ENCODE measurements at places on chromosomes 5 and 9.
A peak's percentile ranks its signal among the peaks of the same experiment; 100 is the strongest.

GRCh38 chr9:135049460-135049859, 38.0 kb upstream of the OLFM1 start:
- no peaks in the 10 kb centered on the region for H3K27me3 ChIP-seq
- no peak for DNase-seq
- no peak overlapping the region for H3K27ac ChIP-seq
- H3K4me1 ChIP-seq, result no peaks in the 10 kb centered on the region

DNA sequence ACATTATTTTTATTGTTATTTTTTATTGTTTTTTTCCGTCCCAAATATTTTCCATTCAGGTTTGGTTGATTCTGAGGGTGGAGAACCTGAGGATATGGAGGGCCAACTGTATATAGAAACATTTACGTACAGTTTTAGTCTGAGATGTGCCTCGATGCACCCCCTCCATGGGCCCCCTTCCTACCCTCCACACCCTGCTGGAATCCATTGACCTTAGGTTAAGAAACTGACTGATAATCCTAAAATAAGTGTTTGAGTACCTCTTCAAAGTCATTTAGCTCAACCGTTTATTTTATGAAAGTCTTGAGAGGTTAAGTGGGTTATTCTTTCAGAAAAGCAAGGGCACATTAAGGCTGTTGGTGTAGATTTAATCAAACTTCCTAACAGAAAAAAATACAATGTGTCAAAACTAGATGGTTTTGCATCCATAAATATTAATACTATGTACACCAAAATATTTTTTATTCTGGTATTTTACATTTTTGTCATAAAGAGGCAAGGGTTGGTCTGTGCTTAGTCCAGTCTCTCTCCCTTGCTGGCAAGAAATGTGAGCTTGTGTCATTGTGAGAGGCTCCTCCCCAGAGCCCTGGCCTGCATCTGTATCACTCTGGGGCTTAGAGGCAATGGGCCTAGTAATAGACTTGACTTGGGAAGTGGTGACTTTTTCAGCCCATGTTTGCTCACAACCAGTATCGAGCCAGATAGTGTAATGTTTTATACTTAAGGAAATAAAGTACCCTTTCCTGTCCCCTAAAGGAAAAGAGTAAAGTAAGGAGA, 15.7 kb downstream of the MTRR start:
- H3K27me3 ChIP-seq, result no peaks in the 10 kb centered on the region
- H3K27ac ChIP-seq, result no peak overlapping the region
- DNase-seq, result no peak
- no peak overlapping the region for H3K4me3 ChIP-seq
- H3K36me3 ChIP-seq, result peaks cover 73% of the 10 kb centered on the region
- H3K4me1 ChIP-seq, result no peaks in the 10 kb centered on the region

DNA sequence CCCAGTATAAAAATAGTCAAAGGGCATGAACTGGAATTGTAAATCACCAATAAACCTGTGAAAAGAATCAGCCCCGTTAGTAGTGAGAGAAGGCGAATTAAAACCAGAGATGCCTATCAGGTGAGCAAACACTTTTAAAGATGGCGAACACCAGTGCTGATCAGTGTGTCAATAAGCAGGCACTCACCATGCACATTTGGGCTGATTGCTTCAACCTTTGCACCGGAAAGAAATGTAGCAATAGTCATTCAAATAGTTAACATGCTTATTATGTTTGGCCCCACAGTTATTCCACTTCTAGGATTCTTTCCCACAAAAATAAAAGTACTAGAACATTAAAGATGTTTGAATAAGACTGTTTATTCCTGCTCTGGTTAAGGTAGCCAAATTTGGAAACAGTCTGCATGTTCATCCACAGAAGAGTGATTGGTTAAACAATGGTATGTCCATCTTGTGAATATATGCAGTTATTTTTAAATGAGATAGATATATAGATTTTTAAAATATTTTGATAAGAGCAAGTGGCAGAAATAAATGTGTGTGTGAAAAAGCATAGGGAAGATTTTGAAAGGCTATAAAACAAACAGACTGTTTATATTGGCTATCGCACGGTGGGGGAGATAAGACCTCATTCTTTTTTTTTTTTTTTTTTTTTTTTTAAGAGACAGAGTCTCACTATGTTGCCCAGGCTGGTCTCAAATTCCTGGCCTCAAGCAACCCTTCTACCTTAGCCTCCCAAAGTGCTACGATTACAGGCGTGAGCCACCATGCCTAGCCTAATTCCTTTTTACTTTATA, 112.2 kb downstream of the PIP5K1B start:
- no peak overlapping the region for H3K27ac ChIP-seq
- DNase-seq, result no peak
- no peaks in the 10 kb centered on the region for H3K36me3 ChIP-seq
- H3K27me3 ChIP-seq, result no peaks in the 10 kb centered on the region
- H3K4me3 ChIP-seq, result no peak overlapping the region

DNA sequence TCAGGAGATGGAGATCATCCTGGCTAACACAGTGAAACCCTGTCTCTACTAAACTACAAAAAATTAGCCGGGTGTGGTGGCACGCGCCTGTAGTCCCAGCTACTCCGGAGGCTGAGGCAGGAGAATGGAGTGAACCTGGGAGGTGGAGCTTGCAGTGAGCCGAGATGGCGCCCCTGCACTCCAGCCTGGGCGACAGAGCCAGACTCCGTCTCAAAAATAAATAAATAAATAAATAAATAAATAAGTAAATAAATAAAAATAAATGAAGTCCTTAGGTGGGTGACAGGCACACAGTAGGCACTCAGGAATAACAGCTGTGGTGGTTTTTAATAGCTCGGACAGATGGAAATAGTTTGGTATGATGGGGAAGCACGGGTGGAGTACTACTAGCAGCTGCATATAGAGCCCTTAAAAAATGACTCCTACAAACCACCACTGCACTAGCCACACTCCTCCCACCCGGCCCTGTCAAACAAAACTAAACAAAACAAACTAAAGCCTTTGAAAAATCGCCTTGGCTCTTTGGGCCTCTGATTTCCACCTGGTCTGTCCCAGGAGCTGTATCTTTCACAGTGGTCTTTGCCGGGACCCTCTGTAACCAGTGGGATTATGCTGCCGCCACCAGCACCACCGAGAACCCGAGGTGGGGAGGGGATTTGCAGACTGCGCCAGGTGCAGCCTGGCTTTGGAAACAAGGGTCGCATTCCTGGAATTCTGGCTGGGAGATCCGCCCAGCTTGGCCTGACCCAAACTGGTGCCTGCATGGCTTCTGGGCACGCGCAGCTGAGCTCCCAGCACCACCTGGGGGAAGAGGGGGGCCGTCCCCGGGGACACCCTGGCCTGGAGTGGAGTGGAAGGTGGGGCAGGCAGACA, 5.1 kb upstream of the WDR5 start:
- H3K36me3 ChIP-seq, result no peaks in the 10 kb centered on the region
- no peak overlapping the region for H3K27ac ChIP-seq
- H3K4me3 ChIP-seq, result no peak overlapping the region
- peaks cover 6% of the 10 kb centered on the region for H3K4me1 ChIP-seq
- H3K27me3 ChIP-seq, result no peaks in the 10 kb centered on the region

DNA sequence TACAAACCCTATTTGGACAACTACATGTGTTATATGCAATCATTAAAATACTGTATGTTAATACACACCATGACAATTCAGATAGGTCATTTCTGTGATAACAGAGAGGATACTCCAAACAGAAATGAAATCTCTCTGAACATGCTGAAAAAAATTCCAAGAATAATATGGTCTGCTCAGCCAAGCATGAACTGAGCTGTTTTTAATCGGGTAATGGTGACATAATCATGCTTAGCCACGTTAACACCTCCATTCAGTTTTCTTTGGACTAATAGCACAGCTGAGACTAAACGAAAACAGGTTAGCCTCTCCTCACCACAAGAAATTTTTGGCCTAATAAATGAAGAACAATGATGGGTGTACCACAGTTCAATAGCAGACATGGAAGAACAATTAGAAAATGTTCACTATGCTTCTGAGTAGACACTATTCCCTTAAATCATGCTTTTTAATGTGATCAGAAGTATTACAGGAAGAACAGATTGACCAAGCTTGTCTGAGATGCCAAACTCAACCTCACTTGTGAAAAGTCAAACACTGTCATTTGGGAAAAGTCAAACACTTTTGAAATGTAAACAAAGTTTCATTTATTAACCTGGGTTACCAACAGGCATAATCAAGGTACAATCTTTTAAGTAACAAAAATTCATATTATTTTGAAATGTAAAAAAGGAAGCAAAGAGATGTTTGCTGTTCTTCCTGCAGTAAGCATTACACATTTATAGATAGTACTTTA, 19.4 kb downstream of the RAB14 start:
- peaks cover 39% of the 10 kb centered on the region for H3K36me3 ChIP-seq
- H3K4me3 ChIP-seq, result no peak overlapping the region
- H3K4me1 ChIP-seq, result peaks cover 10% of the 10 kb centered on the region
- no peaks in the 10 kb centered on the region for H3K27me3 ChIP-seq
- no peak for DNase-seq
- no peak overlapping the region for H3K27ac ChIP-seq

- H3K27me3 ChIP-seq, result no peaks in the 10 kb centered on the region
- no peak for DNase-seq
- H3K4me1 ChIP-seq, result no peaks in the 10 kb centered on the region
- no peak overlapping the region for H3K27ac ChIP-seq
- H3K4me3 ChIP-seq, result no peak overlapping the region
Measured at GRCh38 chr9:118553465-118553864, 815.8 kb downstream of the BRINP1 start.

DNA sequence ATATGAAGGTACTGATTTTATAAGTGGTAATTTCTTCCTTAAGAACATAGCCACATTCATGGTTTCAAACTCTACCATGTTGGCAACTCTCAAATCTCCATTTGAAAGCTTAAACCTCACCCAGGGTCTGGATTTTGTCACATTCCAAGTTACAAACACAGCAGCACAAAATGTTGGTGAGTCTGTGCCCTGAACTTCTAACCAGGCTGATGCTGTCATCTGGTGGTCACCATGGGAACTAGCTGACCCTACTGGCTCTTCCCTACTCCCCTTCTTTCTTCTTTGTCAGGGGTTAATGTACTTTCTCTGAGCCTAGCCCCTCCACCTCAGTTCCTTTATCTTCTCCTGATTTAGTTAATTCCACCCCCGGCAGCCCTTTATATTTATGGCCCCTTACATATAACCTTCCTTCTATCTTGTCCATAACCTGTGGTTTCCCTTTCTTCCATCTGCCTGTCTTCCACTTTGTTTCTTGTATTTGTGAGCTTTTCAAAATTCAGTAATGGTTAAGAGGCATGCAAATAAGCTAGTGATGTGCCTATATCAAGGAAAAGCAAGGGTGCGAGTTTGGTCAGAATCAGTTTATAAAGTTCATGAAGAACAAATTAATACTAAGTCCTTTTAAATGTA, 35.9 kb downstream of the TGFBR1 start:
- peaks cover 3% of the 10 kb centered on the region for H3K4me1 ChIP-seq
- peaks cover 31% of the 10 kb centered on the region for H3K36me3 ChIP-seq
- DNase-seq, result peak; percentile 17
- H3K4me3 ChIP-seq, result no peak overlapping the region
- H3K27ac ChIP-seq, result no peak overlapping the region

DNA sequence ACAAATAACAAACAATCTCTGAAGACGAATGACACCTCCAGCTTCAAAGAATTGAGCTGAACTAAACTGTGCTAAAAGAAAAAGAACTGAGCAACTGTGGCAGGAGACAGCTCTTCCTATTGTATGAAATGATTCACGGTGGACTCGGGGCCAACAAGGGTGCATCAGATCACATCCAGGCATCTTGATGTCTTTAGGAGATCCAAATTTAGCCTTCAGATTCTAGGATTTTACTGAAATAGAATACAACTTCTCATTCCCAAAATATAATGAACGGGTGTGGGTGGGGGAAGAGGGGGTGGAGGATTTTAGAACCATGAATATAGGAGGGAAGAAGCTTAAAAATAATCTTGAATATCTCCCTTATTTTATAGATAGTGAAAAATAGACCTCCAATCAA, 631.8 kb downstream of the ELAVL2 start:
- H3K36me3 ChIP-seq, result no peaks in the 10 kb centered on the region
- no peaks in the 10 kb centered on the region for H3K27me3 ChIP-seq
- no peak for DNase-seq
- no peak overlapping the region for H3K4me3 ChIP-seq

DNA sequence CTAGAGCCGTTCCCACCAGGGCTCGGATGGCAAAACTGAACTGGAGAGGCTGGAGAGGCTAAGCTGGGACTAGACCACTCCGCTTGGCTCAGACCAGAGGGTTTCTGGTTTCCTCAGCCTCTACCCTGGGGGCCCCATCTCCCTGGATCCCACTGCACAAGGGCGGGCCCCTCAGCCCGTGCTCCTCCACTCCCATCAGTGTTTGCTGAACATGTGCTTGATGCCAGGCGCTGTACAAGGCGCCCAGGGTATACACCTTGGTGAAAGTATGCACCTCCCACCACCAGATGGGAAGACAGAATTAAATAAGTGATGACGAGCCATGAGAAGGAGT, 18.0 kb downstream of the GPX3 start:
- H3K36me3 ChIP-seq, result peaks cover 100% of the 10 kb centered on the region
- no peak for DNase-seq
- H3K4me3 ChIP-seq, result no peak overlapping the region
- H3K27me3 ChIP-seq, result no peaks in the 10 kb centered on the region
- no peak overlapping the region for H3K27ac ChIP-seq

GRCh38 chr9:94693485-94694204, 32.9 kb upstream of the AOPEP start:
- no peaks in the 10 kb centered on the region for H3K36me3 ChIP-seq
- H3K4me1 ChIP-seq, result no peaks in the 10 kb centered on the region
- no peaks in the 10 kb centered on the region for H3K27me3 ChIP-seq
- no peak overlapping the region for H3K4me3 ChIP-seq

DNA sequence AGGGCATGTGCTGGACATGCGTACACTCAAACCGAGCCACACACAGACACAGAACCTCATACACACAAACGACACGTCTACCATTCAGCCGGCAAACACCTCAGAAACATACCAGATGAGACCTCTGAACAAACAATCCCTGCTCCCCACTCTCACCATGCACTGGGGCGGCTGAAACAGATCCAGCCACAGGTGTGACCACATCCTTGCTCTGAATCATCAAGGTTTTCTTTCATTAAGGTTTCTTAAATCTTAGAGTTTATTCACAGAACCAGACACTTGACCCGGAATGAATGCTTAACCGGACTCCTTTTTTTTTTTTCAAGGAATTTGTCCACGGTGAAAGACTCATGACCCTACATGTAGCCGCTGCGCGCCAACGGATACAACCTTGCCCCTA, 26.2 kb downstream of the TERT start:
- no peak overlapping the region for H3K4me3 ChIP-seq
- H3K4me1 ChIP-seq, result peaks cover 9% of the 10 kb centered on the region
- no peak overlapping the region for H3K27ac ChIP-seq
- no peak for DNase-seq

DNA sequence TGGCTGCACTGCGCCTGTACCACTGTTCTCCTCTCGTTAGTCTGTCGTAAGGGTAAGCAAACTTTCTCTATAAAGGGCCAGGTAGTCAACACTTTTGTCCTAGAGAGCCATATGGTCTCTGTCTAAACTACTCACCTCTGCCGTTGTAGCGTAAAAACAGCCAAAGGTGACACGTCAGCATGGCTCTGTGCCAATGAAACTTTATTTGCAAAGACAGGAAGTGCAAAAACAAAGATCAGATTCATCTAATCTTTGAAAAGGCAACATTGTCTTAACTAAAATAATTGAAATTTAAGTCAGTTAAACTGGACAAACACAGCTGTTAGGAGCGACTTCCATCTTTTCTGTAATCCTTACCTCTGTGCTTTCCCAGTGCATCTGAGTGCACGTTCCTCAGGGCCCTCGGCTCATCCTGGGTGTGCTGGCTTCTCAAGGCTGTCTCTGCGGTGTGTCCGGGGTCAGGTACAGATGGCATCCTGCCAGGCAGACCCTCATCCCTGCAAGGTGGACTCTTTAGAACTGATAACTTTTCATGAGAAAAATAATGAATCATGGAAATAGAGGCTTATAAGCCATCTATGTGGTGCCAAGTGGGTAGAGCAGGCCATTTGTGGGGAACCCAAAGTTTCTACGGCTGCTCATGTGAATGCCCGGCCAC, 35.2 kb upstream of the IRX4 start:
- H3K27ac ChIP-seq, result no peak overlapping the region
- no peak for DNase-seq
- H3K36me3 ChIP-seq, result no peaks in the 10 kb centered on the region
- H3K4me1 ChIP-seq, result no peaks in the 10 kb centered on the region
